IMR-90 (cell line): ENCODE measurements at places on chromosomes 5 and 9. TPM values are rescaled to one million over a fixed set of nuclear protein-coding genes. Genes with fewer than 3 reads are reported as not detected.

The CENPH gene
- 6.6 and 7.8 TPM in 2 replicates for polyA plus RNA-seq

The FOXD4L4 gene
- polyA plus RNA-seq = not detected in 2 replicates

The FABP6 gene
- not detected in 2 replicates for polyA plus RNA-seq

The DBH gene
- polyA plus RNA-seq = not detected in 2 replicates

The SLF1 gene
- polyA plus RNA-seq = 1.7 and 1.9 TPM in 2 replicates

The TMEM8B gene
- polyA plus RNA-seq = 8.2 and 8.3 TPM in 2 replicates

The PCDHAC2 gene
- not detected in 2 replicates for polyA plus RNA-seq

The LCN15 gene
- not detected in 2 replicates for polyA plus RNA-seq

The GPR150 gene
- polyA plus RNA-seq = 0.10 and 0.11 TPM in 2 replicates

The ADAMTS13 gene
- 2.8 and 3.1 TPM in 2 replicates for polyA plus RNA-seq

The SPATA31D4 gene
- polyA plus RNA-seq = not detected in 2 replicates

The MSMP gene
- polyA plus RNA-seq = not detected in 2 replicates

The MEIKIN gene
- not detected in 2 replicates for polyA plus RNA-seq

The COL15A1 gene
- 3.1 and 3.7 TPM in 2 replicates for polyA plus RNA-seq

The SPINK1 gene
- polyA plus RNA-seq = not detected in 2 replicates

The CCDC171 gene
- polyA plus RNA-seq = 0.33 and 0.63 TPM in 2 replicates

The CARD19 gene
- polyA plus RNA-seq = 111 and 126 TPM in 2 replicates

The ADRA1B gene
- polyA plus RNA-seq = 1.5 and 1.6 TPM in 2 replicates

The EIF4E1B gene
- not detected in 2 replicates for polyA plus RNA-seq

The MAN2A1 gene
- polyA plus RNA-seq = 14.1 and 16.4 TPM in 2 replicates

The ZNF454 gene
- polyA plus RNA-seq = 0.07 and 0.12 TPM in 2 replicates

The MOB3B gene
- 0.02 and 0.03 TPM in 2 replicates for polyA plus RNA-seq

The RANBP3L gene
- polyA plus RNA-seq = not detected in 2 replicates

The SCGB3A2 gene
- not detected in 2 replicates for polyA plus RNA-seq

The LIFR gene
- 1.6 and 1.9 TPM in 2 replicates for polyA plus RNA-seq

The EGFL7 gene
- 10.4 and 16.4 TPM in 2 replicates for polyA plus RNA-seq

The SLIT3 gene
- 0.50 and 0.70 TPM in 2 replicates for polyA plus RNA-seq

The BTNL8 gene
- polyA plus RNA-seq = not detected in 2 replicates

The RICTOR gene
- polyA plus RNA-seq = 2.8 and 4.1 TPM in 2 replicates

The RNF20 gene
- 10.1 and 13.7 TPM in 2 replicates for polyA plus RNA-seq

The AQP3 gene
- polyA plus RNA-seq = 10.4 and 12.2 TPM in 2 replicates

The HSPB3 gene
- 0.31 and 0.98 TPM in 2 replicates for polyA plus RNA-seq

The SIT1 gene
- not detected in 2 replicates for polyA plus RNA-seq

The MIER3 gene
- 4.8 and 6.4 TPM in 2 replicates for polyA plus RNA-seq

The FRMPD1 gene
- not detected in 2 replicates for polyA plus RNA-seq

The ISCA1 gene
- 14.0 and 15.1 TPM in 2 replicates for polyA plus RNA-seq

The PIP5K1B gene
- polyA plus RNA-seq = not detected in 2 replicates

The INSL6 gene
- not detected in 2 replicates for polyA plus RNA-seq

The C7 gene
- 1.4 and 1.8 TPM in 2 replicates for polyA plus RNA-seq

The PROB1 gene
- polyA plus RNA-seq = 0.36 and 0.38 TPM in 2 replicates

The IFNA17 gene
- not detected in 2 replicates for polyA plus RNA-seq

The IL7R gene
- polyA plus RNA-seq = 39.0 and 40.7 TPM in 2 replicates
